ENCODE measurements at places on chromosomes 3 and 15.

DNA sequence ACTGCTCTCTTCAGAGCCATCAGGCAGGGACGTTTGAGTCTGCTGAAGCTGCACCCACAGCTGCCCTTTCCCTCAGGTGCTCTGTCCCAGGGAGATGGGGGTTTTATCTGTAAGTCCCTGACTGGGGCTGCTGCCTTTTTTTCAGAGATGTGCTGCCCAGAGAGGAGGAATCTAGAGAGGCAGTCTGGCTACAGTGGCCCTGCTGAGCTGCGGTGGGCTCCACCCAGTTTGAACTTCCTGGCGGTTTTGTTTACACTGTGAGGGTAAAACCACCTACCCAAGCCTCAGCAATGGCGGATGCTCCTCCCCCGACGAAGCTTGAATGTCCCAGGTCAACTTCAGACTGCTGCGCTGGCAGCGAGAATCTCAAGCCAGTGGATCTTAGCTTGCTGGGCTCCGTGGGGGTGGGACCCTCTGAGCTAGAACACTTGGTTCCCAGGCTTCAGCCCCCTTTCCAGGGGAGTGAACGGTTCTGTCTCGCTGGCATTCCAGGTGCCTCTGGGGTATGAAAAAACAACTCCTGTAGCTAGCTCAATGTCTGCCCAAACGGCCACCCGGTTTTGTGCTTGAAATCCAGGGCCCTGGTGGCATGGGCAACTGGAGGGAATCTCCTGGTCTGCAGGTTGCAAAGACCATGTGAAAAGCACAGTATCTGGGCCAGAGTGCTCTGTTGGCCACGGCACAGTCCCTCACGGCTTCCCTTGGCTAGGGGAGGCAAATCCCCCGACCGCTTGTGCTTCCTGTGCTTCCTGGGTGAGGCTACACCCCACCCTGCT, 21.1 kb upstream of the ST6GAL1 start:
- no peak for DNase-seq

DNA sequence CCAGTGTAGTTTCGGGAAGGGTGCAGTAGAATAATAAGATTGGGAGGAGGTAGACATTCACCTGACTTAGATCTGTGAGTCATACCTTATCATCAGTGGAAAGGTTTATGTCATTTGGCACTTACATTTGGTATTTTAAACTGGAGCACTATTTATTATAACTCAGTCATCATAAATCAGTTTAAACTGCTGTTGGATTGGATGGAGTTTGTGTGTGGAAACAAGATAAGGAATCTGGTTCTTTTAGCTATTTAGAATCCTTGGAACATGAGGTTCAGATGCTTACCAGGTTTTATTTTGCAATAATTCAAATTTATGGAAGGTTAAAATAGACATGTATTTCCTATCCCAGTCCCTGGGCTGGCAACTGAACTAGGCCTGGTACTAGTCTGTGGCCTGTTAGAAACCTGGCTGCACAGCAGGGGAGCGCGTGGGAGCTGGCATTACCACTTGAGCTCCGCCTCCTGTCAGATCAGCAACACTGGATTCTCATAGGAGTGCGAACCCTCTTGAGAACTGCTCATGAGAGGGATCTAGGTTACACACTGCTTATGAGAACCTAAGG, 34.5 kb downstream of the ZFAND6 start:
- peak; percentile 75 for DNase-seq

DNA sequence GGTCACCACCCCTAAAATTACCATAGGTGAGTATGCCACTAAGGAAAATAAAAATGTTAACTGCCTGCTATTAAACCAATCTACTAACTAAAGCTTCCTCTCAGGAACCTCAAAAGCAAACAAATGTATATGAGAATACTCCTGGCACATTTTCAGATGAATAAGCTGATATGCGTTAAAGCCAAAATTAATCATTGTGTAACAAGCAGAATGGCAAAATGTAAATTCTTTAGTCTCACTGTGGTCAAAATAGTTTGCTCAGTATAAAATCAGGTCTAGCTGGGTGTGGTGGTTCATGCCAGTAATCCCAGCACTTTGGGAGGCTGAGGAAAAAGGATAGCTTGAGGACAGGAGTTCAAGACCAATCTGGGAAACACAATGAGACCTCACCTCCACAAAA, 53.6 kb downstream of the SUMF1 start:
- DNase-seq = no peak

- peak; percentile 76 for DNase-seq
These were observed 82.7 kb upstream of the SLC6A6 start for GRCh38 chr3:14319654-14320182.

DNA sequence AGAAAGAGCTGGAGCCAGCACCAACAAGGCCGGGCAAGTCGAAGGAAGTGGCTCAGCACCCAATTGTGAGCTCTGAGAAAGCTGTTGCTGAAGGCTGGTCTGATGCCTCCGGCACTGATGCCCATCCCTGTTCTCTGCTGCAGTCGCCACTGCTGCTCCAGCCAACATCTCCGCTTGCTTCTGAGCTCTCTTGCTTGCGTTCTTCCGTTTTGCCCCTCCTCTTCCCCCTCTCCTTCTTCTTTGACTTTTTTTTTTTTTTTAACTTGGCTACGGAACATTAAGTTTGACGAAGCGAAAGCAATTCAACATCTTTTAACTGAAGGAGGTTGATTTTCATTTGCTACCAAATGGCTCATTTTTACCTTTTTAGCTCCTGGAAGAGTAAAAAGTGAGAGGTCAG, 442.9 kb downstream of the MCTP2 start:
- no peak for DNase-seq

DNA sequence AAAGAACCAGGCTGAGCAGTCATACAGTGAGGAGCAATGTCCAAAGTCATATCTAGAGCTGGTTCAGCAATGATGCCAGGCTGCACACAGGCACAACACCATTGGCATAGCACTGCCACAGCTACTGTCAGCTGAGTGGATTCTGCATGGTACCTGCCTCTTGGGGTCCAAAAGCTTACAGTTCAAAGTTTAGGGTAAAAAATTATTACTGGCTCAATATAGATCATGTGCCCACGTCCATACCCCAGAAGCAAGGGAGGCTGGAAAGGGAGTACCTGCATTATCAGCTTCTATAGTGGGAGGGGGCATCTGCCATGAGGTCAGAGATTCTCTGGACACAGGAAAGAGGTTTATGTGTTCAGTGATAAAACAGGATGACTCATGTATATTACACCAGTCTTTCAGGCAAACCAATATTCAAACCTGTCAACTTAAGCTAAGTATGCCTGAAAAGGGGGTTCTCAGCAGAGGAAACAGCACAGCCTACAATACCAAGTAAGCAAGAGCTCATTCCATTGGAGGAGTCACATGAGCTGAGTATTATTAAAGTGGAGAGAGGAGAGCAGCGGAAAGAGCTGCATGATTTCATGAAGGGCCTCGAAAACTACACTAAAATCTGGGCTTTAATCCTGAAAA, 99.0 kb downstream of the ANO10 start:
- DNase-seq = no peak

- DNase-seq = no peak
These were observed 137.1 kb downstream of the SPATA16 start for GRCh38 chr3:173003956-173004355.

DNA sequence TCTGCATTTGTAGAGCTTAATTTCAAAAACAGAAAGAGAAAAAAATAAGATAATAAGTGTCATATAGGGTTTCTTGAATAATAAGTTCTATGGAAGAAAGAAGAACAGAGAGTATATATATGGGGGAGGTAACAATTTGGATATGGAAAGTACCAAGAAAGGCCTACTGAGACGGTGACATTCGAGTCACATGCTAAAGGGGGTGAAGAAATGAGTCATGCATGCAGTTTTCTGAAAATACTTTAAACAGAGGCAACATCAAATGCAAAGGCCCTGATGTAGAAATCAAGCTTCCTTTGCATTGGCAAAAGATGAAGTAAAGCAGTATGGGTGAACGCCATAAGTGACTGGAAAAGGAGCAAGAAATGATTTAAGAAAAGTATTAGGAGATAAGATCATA, 371.6 kb upstream of the ZNF385D start:
- DNase-seq = no peak

- peak; percentile 86 for DNase-seq
These were observed 14.3 kb downstream of the SMC4 start for GRCh38 chr3:160413613-160414248.

DNA sequence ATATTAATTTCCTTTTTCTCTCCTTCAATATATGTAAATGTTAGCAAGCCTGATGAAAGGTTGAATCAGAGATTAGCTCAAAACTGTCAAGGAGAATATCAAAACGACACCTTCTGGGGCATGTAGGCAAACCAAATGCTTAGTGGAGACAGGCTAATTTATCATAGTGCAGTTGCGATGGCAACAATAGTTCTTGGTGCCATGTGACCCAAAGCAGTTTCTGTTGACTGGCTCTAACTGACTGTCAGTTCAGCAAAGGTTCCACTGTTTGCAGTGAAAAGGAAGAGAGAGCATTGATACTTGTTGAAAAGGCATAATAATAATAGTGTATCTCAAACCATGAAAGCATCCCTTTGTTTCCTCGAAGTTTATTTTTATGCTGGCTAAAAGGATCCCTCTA, 513.9 kb downstream of the NLGN1 start:
- no peak for DNase-seq

DNA sequence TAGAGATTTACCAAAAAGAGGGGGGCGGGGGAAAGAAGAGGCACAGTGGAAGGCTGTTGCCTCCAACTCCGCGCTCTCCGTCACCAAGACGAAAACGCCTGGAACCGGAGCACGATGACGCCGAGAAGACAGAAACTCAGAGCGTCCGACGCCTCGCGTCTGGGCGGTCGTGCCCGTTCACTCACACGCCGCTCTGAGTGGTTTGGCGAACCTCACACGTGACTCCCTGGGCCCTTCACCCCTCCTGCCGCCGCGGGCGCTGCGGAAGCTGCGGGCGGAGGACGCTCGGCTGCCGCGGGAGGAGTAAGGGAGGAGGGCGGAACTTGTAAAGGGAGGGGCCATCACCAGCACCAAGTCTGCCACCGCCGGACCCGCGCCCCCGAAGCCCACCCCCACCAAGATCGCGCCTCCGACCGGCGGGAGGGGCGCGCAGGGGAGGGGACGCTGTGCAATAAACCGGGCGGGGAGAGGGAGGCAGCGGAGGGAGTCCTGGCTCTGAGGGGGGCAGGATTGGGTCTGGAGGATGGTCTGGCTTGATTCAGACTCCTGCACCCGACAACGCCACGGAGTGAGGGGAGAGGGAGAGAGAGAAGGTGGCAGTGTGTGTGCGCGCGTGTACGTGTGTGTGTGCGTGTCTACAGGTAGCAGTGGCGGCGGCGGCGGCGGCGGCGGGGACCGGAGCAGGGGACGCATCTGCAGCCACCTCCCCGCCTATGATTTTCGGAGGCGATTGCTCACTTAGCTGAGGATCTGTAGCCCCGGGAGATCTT, 1.9 kb upstream of the NLGN1 start:
- DNase-seq = peak; percentile 92

GRCh38 chr3:89452066-89452465, 344.6 kb downstream of the EPHA3 start:
- no peak for DNase-seq

GRCh38 chr15:90367576-90367975, 15.5 kb downstream of the ZNF774 start:
- DNase-seq = no peak

- no peak for DNase-seq
These were observed 25.5 kb downstream of the TM6SF1 start for GRCh38 chr15:83132861-83133523.

DNA sequence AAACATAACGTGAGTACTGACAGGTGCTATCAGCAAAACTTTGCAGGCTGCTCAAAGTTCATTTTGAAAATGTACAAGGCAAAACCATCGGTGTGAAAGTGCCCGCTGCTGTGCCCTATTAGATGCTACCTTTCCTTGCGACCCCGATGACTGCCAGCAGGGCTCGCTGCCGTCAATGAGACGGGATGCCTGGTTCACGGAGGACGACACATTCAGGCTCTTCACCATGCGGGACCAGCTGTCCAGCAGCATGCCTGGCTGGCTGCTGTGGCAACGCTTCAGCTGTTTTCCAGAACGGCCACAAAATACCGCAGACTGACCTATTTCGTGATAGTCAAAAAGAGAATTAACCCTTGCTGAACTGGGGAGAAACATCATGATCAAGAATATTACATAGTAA, 92.7 kb upstream of the OCA2 start:
- no peak for DNase-seq

DNA sequence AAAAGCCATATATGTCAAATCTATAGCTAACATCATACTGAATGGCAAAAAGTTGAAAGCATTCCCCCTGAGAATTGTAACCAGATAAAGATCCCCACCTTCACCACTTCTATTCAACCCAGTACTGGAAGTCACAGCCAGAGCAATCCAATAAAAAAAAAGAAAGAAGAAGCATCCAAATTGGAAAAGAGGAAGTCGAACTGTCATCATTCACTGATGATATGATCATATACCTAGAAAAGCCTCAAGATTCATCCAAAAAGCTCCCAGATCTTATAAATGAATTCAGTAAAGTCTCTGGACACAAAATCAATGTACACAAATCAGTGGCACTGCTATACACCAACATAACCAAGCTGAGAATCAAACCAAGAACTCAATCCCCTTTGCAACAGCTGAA, 97.4 kb downstream of the CBLB start:
- DNase-seq = no peak

DNA sequence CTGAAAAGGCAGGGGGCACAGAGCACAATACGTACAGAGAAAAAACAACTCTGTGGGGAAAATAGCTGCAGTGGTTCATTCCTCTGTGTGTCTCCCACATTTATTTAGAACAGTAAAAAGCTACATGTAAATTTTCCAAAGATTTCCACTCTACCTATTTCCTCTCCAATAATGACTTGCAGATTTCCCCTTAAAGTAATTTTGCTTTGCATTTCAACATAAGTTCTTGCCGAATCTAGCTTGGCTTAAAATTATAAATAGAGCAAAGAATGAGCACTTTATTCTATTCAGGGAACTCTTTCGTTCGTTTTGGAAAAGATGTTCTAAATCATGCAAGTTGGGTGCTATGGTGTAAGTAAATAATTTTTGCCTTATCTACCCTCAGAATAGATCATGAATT, 58.2 kb upstream of the NR2E3 start:
- no peak for DNase-seq

DNA sequence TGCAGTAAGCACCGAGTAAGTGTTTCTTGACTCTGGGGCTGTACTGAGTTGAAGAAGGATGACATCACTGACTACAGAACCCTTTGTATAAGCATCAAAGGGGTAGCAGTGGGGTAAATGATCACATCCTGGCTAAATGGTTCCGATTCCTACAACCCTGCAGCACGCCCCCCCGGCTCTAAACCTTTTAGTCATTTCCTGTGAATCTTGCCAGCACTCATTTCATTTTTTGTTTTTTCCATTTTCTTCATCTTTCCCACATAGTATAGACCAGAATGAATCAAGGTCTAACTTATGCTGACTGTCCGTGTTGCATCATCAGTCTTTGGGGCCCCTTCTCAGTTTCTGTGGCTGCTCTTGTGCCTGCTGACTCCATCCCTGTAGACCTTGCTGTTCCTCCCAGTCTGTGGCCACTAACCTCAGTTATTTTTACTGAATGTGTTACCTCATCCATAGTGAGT, 383.1 kb upstream of the TPRG1 start:
- DNase-seq = peak; percentile 90

DNA sequence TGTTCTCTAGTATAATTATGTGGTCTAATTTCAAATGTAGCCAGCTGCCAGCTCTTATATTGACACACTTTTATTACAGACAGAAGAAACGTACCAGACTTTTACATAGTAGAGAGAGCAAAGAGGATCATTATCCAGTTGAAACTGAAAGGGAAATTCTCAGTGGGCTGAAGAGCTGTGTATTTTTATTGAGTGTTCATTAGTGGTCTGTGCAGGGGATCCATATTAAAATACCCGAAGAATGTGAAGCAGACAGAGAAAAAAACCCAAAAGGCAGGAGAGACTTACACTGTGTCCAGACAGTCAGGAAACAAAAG, 41.3 kb downstream of the MYRIP start:
- DNase-seq = no peak
